ENCODE measurements at places on chromosomes 2 and 18.

DNA sequence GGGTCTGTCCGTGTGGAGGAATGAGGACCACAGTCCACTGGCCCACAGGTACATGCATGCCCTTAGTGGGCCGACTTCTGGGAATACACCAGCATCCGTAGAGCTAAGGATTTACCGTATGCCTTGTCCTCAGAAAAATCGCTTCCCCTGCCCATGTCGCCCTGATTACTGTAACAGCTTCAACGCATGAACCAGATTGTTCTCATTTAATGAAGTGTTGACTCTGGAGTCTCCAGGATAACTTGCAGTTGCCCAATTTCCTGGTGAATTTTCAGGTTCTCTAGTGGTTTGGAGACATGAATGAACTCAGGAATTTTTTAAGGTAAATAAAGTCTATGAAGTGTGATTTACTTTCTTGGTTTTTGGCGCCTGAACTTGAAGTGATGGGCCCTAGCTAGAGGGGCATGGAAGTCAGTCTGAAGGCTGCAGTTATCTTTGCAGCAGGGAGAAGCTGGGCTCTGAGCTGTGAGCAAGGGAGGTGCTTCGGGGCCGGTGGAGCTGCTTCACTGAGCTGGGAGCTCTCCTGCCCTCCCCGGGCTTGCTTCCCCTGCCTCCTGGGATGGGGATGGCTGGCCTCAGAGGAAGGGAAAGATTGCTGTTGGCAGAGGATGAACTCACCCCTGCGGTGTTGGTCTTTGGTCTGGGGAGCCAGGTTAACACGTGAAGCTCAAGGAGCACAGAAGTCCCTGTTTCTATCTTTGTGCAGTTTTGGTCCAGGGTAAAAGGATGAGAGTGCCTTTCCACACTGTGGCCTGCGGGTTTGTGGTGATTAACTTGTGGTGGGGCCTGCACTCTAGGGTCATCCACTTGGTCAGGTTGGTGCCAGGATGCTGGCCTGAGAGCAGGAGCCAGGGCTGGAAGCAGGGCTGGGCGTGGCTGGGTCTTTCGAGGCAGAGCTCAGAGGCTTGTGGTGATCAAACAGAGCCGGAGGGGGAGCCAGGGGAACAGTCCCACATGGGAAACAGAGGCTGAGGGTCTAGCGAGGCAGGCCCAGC is 28.1 kb downstream of the TCF7L1 start:
- peak; percentile 51 for DNase-seq

DNA sequence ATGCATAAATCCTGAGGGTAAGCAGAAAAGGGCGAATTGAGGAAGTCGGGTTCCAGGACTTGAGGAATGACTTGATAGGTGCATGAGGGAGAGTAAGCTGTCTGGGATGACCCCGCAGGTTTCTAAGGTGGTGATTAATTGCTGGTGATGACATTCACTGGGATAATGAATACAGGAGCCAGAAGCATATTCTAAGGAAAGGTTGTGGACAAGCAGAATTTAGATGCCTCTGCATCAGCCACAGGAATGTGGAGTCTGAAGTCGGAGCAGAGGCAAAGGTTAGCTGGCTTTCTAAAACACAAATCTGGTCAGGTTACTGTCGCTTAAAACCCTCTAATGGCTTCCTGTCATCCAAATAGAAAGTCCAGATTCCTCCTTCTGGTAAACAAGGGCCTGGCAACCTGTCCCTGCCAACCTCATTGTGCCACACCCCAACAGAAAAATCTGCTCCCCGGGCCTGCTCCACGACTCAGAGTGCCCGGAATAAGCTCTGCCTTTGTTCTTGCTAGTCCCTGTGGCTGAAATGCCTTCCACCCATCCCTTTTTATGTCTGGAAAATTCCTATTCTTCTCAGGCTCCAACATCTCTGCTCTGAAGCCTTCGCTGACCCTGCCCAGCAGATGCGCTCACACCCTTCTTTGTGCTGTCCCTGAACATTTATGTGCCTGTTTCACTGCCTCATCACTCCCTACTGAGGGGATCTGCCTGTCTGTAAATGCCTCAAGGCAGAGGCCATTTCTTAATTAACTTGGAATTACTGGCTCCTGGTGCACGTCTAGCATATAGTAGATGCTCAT is 11.3 kb upstream of the TMEM214 start:
- no peak for DNase-seq

- DNase-seq = no peak
Observed at GRCh38 chr2:1665761-1666505, 78.4 kb downstream of the PXDN start.

- DNase-seq = no peak
Observed at GRCh38 chr2:170714381-170715061, 616 bp upstream of the SP5 start.

GRCh38 chr18:3874125-3874524 is 424.2 kb downstream of the TGIF1 start:
- no peak for DNase-seq

DNA sequence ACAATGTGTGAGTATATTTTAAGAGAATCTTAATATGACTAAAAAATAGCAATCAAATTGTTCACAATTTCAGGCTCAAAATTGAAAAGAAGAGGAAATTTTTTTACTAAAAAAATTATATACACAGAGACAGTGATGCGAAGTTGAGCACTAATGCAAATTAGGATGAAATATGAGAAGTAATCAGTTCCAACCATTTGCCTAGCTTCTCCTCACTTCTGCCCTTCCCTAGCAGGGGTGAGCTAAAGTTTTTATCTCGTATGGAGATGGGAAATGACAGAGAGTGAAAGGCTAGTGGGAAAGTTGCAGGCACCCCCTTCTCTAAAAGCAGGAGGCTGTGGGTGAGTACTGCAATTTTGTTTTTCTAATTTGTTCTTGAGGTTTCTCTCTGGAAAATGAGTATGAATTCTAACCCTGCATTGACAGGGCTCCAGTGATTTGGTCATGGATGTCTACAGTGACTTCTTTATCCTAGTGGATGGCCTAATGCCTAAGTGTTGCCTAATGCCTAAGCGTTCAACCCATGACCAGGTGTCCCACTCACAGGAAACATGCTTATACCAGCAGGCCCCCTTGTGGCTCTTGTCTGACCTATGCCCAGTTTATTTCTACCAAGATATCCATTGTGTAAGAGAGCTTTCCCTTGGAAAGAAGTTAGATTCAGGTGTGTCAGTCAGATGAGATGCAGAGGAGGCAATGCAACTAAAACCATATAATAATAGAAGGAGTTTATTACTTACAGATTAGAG is 78.0 kb upstream of the HNMT start:
- DNase-seq = no peak
